ENCODE measurements at places on chromosomes 2 and 18.

GRCh38 chr2:219274361-219274921 lies 4.7 kb upstream of the DNAJB2 start:
- DNase-seq = no peak

DNA sequence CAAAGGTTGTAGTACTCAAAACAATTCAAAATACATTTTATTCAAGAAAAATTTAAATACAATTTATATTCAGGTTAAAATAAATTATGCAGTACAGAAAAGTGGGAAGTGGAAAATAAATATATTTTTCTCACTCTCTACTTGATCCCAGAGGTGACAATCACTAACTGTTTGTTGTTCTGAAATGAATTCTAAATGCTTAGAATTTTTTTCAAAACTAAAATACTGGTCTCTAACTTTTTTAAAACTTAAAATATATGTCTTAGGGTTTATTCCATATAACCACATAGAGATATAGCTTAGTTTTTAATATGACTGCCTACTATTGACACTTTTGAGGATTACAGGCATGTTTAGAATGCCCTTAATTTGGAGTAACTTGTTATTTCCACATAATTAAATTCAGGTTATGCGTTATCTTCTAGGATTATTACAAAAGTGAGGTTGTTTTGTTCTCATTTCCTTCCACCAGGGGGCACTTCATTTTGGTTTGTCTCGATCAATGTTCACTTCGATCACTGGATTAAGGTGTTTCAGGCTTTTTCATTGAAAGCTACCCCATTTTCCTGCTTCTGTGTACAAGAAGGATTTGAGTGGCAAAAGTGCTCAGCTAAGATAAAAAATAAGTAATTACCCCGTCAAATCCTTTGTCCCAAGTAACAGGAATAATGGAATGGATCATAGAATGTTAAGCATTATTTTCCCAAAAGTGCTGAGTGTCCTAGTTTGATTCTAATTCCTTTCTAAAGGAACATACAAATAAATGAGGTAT lies 27.1 kb upstream of the TFPI start:
- DNase-seq = no peak

- no peak for DNase-seq
Measured at GRCh38 chr2:219270055-219270372, 9.2 kb upstream of the DNAJB2 start.

- no peak for DNase-seq
Measured at GRCh38 chr18:22088029-22088428, 81.4 kb upstream of the GATA6 start.

- no peak for DNase-seq
Measured at GRCh38 chr2:144403933-144404332, 116.0 kb downstream of the ZEB2 start.

DNA sequence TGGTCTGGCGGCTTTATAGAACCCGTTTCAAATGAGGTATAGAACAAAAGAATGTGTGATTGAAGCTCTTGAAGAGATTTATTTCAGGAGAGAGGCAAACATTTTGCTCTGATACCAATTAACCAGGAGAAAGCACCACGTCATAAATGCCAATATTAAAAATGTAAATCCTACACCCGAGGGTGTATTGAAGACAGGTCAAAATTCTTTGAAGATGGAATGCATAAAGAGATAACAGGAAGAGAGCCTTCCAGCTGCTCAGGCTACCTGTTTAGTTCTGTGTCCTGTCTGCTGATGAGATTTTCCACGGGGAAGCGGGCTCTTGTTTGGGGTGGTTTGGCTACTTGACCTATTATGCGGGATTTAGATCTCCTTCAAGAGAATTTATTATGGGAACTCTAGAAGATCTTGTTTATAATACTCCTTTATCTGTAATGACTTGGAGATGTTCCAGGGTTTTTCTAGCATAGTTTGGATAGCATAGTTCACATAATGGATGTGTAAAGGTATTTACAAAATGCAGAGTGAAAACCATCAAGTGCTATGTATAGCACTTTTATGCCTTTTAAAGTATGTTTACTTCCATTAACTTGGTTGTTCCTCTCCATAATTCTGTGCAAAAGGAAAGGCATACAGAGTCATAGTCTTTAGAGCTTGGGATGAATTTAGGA lies 204.5 kb upstream of the SPRED2 start:
- DNase-seq = no peak

GRCh38 chr2:120629241-120629895 lies 106.3 kb upstream of the GLI2 start:
- DNase-seq = no peak

DNA sequence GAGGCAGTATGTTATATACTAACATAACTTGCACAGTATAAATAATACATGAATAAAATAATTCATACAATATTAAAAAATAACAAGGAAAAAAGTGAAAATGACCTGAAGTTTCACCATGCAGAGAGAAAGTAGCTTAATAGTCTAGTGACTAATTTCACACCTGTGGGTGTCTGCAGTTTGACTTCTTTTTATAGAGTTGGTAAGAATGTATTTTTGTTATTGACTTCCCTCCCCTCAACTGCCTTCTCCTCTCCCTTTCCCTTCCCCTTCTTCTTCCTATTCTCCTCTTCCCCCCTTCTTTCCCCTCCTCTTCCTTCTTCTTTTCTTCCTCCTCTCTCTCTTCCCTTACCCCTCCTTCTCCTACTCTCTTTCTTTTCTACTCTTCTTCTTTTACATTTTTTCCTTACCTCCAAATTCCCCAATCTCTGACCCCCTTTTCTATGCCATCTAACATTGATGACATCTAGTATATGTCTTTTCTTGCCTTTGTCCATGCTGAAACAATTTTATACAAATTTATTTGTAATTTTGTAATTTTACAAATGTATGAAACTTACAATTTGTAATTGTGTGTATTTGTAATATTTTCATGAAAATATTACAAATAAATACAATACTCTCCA lies 3.1 kb downstream of the DNAH6 start:
- no peak for DNase-seq

DNA sequence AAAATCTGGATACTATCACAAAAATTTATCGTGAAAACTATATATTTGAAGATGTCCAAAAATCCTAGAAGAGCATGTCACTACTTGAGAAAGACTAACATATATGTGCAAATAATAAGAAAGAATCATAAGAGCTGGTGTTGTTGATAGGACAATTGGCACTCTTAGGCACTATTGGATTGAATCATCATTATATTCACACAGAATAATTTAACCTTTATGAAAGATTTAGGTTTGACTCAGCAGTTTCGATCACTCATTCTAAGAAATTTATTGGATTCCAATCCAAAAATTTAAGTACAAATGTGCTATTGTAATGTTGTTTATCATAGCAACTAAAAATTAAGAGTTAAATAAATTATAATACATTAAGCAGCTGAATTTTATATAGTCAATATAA lies 503.6 kb downstream of the SPAG16 start:
- DNase-seq = no peak

DNA sequence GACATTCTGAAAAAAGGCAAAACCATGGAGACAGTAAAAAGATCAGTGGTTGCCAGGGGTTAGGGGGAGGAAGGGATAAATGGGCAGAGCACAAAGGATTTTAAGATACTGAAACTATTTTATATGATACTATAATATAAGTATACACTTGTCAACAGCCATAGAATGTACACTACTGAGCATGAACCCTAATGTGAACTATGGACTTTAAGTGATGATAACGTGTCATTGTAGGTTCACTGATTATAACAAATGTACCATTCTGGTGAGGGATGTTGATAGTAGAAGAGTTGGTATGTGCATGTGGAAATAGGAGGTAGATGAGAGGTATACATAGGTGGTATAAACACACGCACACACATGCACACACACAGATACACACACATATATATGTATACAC lies 241.6 kb downstream of the NOL4 start:
- no peak for DNase-seq

DNA sequence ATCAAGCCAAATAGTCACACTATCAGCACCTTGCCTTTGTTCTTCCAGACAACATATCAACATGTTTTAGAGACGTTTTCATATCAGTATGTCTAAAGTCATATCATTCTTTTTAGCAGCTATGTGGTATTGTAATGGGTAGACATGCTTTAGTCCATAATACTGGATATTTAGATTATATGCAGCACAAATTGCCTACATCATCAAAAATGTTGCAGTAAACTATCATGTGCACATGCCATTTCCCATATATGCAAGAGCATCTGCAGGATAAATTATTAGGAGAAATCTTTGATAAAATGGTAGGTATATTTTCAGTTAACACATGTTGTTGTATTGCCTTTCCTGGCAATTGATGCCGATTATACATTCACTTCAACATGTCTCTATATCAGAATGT lies 636.5 kb downstream of the XIRP2 start:
- DNase-seq = no peak

GRCh38 chr2:8332646-8333045 lies 349.2 kb upstream of the ID2 start:
- DNase-seq = no peak

GRCh38 chr2:239114119-239114581 lies 266.3 kb downstream of the TWIST2 start:
- DNase-seq = no peak

DNA sequence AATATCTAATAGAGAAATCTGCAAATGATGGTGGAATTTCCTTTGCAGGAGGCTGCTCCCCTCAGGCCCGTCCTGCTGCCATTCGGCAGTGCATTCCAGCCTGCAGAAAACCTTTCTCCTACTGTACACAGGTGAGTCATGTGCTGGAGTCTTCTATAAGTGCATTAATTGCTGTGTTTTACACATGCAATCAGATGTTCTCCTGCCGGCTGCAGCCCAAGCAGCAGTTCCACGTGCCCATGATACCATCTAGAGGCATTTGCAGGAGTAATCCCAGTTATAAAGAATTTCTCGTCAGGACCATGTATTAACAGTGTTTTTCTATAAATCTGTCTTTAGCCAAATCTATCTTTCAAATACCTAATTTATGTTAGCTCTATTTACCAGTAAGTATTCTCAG lies 304.7 kb upstream of the HNMT start:
- DNase-seq = no peak

GRCh38 chr2:39631718-39632117 lies 34.0 kb upstream of the TMEM178A start:
- DNase-seq = no peak

DNA sequence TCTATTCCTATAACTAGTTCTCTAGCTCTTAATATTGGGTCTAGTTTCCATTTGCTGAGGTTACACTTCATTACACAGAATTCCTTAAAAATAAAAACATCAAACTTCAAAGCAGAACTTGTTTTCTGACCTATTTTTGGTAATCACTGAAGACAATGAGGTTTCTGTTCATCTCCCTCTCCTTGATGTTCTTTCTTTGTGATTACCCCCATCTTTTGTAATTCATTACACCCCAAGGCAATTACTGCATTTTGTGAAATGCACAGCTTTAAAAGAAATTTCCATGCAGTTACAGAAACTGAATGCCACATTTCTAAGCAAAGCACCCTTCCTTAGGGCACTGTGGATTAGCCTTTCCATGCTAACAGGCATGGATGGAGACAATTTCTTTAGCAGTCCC lies 363.2 kb upstream of the RND3 start:
- no peak for DNase-seq

GRCh38 chr18:44871771-44872170 lies 191.1 kb downstream of the SETBP1 start:
- no peak for DNase-seq

Data from glomerular endothelial cell (primary cell).